ENCODE measurements at places on chromosomes 13 and 19. TPM values are rescaled to one million over a fixed set of nuclear protein-coding genes. Genes with fewer than 3 reads are reported as not detected.

Gene IZUMO2
- not detected for total RNA-seq

Gene ACER1
- total RNA-seq: not detected

Gene IPO5
- 149 TPM for total RNA-seq

Gene LIM2
- total RNA-seq: not detected

Gene SMIM24
- total RNA-seq: 3.2 TPM

Gene NPAS1
- total RNA-seq: 0.16 TPM

Gene DAND5
- total RNA-seq: 0.16 TPM

Gene ZNF534
- total RNA-seq: not detected

Gene TEAD2
- 59.7 TPM for total RNA-seq

Gene CGB3
- total RNA-seq: not detected

Gene OR10H1
- total RNA-seq: not detected

Gene EPSTI1
- total RNA-seq: 1.1 TPM

Gene ZNF729
- not detected for total RNA-seq

Gene POLR1G
- total RNA-seq: 24.6 TPM

Gene CBARP
- total RNA-seq: 6.1 TPM

Gene TEX29
- total RNA-seq: not detected

Gene CGB5
- 2.1 TPM for total RNA-seq

Gene MBD3L2
- total RNA-seq: not detected

Gene CAB39L
- 3.4 TPM for total RNA-seq

Gene ZNF790
- 0.81 TPM for total RNA-seq

Gene CASP14
- not detected for total RNA-seq

Gene GIPC3
- 0.89 TPM for total RNA-seq

Gene TNFSF9
- total RNA-seq: 28.5 TPM

Gene CLEC4M
- total RNA-seq: not detected

Gene ZNF799
- total RNA-seq: 1.9 TPM

Gene DACH1
- total RNA-seq: 1.5 TPM
